Activated CD4-positive, alpha-beta T cell treated with anti-CD3 and anti-CD28 coated beads, Interleukin-2, amount 50 U/mL, for 4 hours (primary cell): ENCODE measurements at places on chromosomes 3 and 15.

- DNase-seq, result no peak
Observed at GRCh38 chr15:78982736-78983135, 37.9 kb upstream of the CTSH start.

DNA sequence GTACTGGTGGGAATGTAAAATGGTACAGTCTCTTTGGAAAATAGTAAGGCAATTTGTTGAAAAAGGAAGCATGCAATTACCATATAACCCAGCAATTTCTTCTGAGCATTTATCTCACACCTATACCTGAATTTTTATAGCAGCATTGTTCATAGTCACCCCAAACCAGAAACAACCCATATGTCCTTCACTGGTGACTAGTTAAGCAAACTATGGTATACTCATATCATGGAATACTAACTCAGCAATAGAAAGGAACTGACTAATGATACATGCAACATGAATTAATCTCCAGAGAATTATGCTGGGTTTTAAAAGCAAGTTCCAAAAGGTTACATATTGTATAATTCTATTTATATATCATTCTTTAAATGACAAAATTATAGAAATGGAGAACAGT, 60.2 kb downstream of the TRAT1 start:
- DNase-seq, result no peak

- no peak for DNase-seq
Observed at GRCh38 chr3:31462050-31462569, 70.6 kb upstream of the STT3B start.

DNA sequence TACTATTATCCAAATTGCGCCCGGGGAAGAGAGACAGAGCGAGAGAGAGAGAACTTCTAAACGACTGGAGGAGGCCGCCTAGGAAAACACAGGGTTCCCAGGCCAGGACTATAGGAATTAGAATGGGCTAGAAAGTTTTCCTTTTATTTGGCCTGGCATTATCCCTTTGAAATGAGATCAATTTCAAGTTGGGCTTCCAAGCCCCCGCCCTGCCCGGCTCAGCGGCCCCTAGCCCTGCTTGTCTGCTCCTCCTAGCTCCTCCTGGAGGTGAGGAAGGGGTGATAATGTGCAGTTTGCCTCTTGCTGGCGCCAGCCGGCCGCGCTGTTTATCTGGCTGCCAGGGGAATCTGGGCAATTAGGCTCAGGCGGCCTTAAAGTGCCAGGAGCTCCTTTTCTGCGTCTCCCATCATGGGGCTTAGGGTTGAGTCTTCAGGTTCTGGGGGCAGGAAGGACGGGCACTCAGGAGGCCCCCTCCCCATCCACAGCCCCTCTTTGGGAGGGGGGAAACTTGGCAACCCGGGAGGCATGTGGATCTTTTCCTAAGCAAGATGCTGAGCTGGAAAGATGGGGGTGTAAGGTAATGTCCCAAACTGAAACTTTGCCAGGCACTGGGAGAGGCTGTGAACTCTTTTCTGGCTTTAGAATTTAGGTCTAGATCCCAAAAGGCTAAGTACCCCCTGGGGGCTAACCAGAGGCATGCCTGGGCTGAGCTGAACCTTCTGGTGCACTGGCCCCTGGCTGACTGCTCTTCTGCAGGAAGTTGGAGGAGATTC, 5.5 kb downstream of the SMAD6 start:
- no peak for DNase-seq

GRCh38 chr3:112634786-112635541, 6.0 kb downstream of the CCDC80 start:
- DNase-seq, result no peak

- DNase-seq, result no peak
Observed at GRCh38 chr15:77584201-77584600, 48.5 kb downstream of the LINGO1 start.

DNA sequence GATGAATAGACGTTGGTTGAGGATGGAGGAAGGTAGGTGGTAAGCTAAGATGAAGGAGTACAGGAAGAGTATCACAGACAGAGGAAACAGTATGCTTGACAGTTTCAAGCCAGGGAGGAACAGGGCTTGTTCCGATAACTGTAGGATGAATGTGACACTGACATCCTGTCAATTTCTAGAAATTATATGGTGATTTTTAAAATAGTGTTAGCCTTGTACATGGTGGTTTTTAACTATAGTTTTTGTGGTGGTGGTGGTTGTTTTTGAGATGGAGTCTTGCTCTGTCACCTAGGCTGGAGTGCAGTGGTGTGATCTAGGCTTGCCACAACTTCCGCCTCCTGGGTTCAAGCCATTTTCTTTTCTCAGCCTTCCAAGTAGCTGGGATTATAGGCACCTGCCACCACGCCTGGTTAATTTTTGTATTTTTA, 92.8 kb downstream of the FNDC3B start:
- DNase-seq, result no peak

DNA sequence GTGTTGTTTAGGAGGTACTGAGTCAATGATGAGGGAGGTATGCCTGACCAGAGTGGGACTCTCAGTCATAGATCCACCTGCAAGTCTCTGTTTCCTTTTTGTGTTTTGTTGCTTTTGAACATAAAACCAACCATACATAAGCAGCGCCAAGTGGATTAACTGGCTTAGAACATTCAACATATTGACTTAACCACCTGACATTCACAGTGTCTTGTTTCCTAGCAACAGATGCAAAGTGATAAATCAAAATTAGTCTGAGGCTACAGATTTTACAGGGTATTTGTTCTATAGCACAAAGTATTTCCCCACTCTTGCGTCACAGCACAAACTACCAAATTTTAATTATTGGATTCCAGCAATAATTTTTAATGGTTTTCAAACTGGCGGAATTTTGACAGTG, 283.8 kb downstream of the BBX start:
- no peak for DNase-seq

- no peak for DNase-seq
Observed at GRCh38 chr3:128408693-128409623, 57.7 kb downstream of the DNAJB8 start.

- DNase-seq, result no peak
Observed at GRCh38 chr15:91522605-91523332, 330.7 kb upstream of the SLCO3A1 start.

GRCh38 chr3:136543385-136543784, 208.8 kb downstream of the STAG1 start:
- DNase-seq, result no peak

DNA sequence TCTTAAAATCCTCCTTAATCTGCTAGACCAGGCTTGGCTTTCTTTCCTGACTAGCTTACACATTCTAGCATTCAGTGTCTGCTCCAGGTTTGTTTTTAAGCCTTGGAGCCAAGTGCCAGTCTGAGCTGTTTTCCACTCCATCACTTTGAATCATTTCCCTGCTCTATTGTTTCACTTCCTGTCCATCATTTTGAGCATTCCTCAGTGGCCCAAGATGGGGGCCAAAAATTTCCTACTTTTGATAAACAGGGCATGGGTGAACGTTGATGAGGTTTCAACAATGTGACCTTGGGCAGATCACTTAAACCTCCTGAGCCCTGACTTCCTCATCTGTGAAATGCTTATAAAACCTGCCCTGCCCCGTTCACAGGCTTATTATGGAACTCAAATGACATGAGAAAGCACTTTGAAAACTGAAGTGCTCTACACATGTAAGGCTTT, 4.4 kb downstream of the CYP19A1 start:
- DNase-seq, result no peak

- peak; percentile 37 for DNase-seq
Observed at GRCh38 chr15:40871749-40872617, 2.1 kb downstream of the RHOV start.

GRCh38 chr15:75943713-75944215, 40.1 kb downstream of the FBXO22 start:
- DNase-seq, result no peak
